T-helper 17 cell (primary cell): ENCODE measurements at places on chromosomes 11 and 22.
A peak's percentile ranks its signal among the peaks of the same experiment; 100 is the strongest.

GRCh38 chr11:23359297-23359696 lies 499.0 kb upstream of the CCDC179 start:
- DNase-seq, result no peak

DNA sequence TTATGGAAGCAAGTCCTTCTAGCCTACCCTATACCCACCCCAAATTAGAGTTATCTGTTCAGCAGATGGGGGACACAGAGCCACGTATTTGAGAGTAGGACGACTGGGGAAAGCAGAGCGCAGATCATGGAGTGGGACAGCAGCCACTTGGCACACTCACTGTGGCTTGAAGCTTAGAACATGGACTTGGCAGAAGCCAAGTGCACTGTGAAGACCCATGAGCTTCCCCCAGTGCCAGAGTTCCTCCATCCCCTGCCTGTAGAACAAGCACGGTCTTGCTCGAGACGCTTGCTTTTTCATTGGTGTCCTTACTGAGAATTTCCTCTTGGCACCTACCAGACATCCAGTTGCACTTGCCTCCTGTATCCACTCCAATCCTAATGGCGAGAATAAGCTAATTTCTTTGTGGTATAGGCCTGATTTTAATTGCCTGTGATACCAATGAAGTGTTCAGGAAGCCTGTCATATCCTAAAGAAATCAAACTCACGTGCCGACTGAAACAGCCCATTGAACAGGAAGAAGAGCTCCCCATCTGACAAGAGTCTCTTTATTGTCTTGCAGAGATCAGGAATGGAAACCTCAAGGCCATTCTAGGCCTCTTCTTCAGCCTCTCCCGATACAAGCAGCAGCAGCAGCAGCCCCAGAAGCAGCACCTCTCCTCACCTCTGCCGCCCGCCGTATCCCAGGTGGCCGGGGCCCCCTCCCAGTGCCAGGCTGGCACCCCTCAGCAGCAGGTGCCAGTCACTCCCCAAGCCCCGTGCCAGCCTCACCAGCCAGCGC lies 166.9 kb downstream of the NAV2 start:
- no peak for DNase-seq

GRCh38 chr11:88972210-88972609 lies 93.6 kb downstream of the GRM5 start:
- no peak for DNase-seq

- DNase-seq, result no peak
Measured at GRCh38 chr11:82183346-82183745, 550.3 kb downstream of the FAM181B start.

GRCh38 chr11:112503410-112503809 lies 242.8 kb upstream of the PLET1 start:
- DNase-seq, result no peak

DNA sequence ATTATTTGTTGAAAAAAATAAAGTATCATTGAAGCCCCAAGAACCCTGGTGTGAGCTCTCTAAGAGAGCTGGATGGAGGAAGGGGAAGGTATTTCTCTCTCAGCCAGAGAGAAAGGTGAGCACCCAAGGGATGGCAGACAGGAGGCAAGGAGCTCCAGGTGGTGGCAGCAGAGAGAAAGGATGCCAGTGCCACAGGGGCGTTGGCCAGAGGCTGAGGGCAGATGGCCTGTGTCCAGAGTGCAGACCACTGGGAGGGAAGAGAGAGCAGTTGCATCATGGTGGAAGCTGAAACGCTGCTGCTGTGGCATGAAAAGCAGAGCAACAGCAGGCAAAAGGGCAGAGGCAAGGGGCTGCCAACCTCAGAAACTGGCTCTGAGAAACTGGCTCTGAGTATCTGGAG lies 8.5 kb downstream of the SPON1 start:
- no peak for DNase-seq

DNA sequence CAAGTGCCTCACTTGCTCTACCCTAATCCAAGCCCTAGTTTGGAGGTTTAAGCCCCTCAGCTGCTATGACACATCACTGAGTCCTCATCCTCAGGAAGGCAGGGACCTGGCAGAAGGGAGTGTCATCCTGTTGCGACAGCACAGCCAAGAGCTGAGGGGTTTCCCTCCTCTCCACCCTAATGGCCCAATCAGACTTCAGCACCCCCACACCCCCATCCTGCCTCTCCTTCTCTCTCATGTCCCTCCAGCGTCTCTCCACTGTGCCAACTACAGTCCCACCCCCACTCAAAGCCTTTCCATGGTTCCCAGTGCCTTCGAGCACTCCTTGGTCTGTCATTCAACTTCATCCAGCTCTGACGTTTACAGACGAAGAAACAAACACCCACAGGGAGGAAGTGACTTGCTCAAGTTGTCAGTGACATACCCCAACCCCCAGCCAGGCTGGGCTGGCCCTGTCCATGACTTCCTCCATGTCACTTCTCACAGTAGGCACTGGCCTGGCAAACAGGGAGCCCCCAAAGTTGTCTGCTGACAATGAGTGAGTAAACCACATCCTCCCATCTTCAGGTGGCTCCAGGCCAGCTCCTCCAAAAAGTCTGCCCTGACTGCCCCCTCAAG lies 15.6 kb downstream of the ARAP1 start:
- peak; percentile 34 for DNase-seq

- DNase-seq, result no peak
Measured at GRCh38 chr11:57457643-57458023, 2.7 kb upstream of the RTN4RL2 start.

DNA sequence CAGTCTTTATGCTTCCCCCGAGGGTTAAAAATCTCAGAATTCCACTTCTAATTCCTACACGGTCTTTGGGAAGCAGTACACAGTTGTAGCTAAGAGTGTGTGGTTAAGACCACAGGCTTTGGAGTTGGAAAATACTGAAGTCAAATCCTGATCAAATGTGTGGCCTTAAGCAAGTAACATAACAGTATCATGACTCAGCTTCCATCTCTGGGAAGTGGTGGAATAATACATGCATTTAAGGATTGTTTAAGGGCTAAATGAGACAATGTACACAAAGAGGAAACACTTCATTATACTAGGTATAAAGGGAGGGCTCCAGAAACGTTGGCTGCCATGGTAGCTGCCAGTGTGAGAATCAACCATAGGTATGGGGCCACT lies 71.5 kb downstream of the FAT3 start:
- no peak for DNase-seq

DNA sequence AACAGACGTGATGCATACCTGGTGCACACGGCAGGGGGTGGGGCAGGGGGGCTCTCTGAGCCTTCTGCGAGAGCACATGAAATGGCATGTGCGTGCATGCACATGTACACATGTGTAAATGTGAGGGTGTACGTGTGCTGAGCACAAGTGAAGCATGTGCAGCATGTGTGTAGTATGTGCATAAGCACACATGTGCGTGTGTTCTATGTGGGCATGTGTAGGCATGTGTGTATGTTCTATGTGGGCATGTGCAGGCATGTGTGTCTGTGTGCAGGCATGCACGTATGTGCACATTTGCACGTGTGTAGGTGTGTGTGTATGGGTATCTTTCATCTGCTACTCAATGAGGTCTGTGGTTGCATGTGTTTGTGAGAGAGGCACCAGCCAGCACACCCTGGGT lies 371.2 kb downstream of the CTTN start:
- no peak for DNase-seq

DNA sequence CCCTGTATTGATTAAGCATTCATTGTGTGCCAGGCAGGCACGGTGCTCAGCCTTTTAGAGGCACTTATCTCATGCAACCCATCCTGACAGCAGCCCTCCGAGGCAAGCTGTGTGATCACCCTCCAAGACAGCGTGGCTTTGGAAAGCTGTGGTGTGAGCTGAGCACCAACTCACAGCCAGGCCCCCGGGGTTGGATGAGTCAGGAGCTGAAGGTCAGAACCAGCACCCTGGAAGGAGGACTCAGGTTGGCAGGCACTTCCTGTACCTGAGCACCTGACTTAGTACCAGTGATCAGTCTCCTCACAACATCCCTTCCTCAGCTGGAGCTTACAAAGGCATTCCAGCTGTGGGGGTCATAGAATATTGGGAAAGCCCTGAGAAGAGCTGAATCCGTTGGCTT lies 9.0 kb downstream of the PATZ1 start:
- DNase-seq, result no peak

GRCh38 chr22:26662160-26662559 lies 4.8 kb downstream of the MIAT start:
- no peak for DNase-seq

DNA sequence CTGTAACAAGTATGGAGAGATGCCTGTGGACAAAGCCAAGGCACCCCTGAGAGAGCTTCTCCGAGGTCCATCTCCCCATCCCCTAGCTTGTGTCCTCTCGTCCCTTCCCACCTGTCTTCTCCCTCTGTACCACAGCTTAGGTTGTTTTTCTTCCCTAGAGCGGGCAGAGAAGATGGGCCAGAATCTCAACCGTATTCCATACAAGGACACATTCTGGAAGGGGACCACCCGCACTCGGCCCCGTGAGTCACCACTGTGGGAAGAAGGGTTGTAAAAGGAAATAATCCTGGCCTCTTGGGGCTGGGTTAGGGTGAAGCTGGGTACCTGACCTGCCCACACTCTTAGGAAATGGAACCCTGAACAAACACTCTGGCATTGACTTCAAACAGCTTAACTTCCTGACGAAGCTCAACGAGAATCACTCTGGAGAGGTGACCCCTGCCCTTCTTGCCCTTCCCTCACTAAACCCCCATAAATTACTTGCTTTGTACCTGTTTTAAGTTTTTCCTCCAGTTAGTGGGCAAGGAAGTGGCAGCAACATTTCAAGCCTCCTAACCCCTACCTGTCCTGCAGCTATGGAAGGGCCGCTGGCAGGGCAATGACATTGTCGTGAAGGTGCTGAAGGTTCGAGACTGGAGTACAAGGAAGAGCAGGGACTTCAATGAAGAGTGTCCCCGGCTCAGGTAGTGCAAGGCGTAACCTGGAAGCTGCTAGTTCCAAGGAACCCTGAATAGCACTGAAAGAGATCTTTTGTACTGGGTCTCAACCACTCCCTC lies 3.1 kb downstream of the TAF10 start:
- DNase-seq, result no peak

- DNase-seq, result no peak
Measured at GRCh38 chr22:45549762-45550378, 47.2 kb downstream of the FBLN1 start.
